ENCODE measurements at places on chromosomes 7 and 10.

DNA sequence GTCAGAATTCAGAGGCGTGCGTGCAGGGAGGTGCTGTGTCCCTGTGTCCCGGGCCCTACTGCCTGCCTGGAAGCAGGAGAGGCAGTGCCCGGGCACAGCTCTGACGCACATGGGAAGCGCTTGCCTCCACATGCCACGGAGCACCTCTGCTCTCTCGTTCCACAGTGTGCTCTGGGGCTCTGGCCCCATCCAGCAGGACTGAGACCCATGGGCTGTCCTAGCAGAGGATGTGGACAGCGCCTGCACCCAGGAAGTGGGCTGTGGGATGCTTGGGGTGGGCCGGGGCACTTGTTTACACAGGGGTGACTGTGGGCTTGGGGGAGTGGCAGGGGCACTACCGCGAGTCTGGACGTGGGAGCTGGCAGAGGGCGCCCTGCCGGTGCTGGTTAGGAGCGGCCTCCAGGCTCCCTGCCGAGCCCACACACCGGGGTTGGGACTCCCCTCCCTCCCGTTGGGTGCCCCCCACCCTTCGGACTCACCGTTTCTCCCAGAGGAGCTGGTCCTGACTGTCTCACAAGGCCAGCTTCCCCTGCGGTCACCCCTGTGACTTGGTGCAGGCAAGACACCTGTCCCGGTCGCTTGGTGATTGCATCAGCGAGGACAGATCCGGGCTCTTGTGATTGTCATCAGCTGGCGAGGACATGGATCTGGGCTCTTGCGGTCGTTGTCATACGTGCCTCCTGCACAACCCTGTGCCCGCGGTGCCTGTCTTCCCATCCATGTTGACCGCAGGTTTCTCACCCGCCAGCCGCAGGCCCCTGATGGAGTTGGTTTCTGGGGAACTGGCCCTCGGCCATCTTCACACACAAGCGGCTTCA lies 83.1 kb downstream of the NKX6-2 start:
- DNase-seq, result no peak

- DNase-seq, result no peak
Observed at GRCh38 chr10:92241501-92241900, 49.4 kb downstream of the CPEB3 start.

- no peak for DNase-seq
Observed at GRCh38 chr10:124755581-124755980, 11.4 kb upstream of the FAM53B start.

- no peak for DNase-seq
Observed at GRCh38 chr10:16227674-16228073, 209.1 kb upstream of the PTER start.

GRCh38 chr7:111873326-111873646 lies 311.0 kb upstream of the IMMP2L start:
- DNase-seq, result no peak

GRCh38 chr10:30455816-30456215 lies 21.8 kb downstream of the MAP3K8 start:
- DNase-seq, result no peak

DNA sequence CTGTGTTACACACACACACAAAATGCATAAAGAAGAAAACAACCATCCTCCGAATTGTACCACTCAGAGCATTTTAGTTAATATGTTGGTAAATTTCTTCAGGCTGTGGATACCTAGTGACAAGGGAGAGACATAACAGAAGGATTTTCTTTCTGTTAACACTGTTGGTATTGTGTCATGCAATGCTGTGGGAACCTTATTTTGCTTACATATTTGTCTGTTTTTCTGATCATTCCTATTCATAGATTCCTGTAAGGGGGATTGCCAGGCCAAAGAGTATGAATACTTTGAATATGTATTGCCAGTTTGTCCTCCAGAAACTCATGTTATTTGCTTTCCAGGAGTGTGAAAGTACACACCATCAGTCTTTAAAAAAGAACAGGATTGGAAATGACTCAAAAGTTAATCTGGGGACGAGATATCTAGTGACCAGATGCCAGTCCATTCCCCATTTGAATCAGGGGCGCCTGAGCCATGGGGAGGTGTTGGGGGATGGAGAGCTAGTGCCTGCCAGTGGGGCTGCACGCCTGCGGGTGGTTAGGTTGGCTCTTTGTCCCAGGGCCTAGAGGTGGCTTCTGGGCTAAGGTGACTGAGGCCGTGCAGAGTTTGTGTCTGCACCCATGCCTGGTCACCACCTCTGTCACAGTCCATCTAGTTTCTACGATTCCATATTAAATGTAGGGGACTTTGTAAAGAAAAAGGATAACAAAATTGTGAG lies 142.0 kb downstream of the PTPN20 start:
- no peak for DNase-seq

GRCh38 chr10:52633266-52633665 lies 139.3 kb downstream of the MBL2 start:
- no peak for DNase-seq

DNA sequence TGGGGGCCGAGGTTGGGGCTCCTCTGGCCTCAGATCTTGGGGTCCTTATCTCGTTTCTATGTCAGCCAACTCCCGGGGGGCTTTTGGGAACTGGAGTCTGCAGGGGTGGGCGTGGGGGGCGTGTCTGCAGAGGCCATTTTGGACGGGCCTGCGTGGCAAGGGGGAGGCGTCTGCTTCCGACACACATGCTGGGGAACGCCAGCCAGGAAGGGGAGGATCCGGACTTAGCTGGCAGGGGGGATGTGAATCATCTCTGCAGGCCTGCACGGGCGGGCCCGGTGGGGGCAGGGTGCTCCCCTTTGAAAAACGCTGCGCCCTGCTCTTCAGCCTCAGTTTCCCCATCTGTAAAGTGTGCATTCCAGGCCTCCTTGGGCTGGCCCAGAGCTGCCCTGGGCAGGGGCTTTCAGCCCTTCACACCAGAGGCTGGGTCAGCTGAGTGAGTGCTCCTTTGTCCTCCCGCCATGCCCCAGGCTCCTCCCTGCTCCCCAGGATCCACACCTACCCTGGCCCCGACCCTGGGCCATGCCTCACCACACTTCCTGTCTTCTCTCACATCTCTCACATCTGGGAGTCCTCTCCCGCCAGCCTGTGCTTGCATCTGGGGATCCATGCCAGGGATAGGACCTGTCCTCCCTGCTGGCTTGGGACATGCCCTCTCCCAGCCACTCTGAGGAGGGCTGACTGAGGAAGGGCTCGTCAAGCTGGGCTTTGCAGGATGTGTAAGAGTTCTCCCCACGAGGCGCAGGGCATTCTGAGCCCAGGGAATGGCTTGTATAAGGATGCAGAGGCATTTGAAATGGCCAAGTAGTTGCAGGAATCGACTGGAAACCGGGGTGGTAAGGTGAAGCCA lies 172.6 kb upstream of the TNRC18 start:
- peak; percentile 73 for DNase-seq

DNA sequence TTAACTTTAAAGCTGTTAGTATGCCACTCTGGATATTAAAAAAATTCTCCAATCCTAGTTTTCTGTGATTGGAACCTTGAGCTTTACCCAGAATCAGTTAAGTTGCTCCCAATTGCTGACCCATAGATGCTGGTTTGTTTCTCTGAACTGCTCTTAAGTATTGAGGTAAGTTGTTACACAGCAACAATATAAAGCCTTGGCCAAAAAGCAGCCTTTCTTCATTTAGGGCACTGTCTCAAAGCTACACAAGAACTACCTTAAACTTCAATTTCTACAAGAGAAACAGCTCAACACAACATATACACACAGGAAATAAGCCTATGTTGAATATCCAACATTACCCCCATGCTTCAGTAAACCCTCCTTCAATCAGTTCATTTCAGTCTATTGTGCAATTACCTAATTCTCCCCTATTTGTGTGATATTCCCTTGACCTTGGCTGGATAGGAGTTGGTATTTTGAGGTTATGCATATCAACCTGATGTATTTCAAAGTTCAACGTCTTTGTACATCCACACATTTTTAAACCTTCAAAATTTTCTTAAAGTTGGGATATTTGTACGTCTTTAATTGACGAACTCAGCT lies 11.5 kb downstream of the HNRNPA2B1 start:
- no peak for DNase-seq

GRCh38 chr10:110423650-110424049 lies 74.1 kb upstream of the DUSP5 start:
- DNase-seq, result no peak

DNA sequence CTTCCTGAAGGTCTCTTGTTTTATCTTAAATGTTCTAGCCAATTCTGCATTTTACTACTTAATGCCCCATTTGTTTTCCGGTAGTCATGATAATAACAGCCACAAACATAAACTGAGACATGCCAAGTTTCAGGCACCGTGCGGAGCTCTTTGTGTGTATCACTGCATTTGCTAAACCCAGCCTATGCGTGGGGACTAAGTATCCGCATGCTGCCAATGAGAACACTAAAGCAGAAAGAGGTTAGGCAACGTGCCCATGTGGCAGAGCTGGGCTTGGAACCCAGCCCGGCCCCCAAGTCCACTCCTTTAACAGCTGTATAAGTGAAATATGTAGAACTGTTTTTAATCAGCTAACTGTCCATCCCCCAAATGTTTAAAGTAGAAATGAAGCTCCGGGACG lies 54.1 kb downstream of the SLIT1 start:
- no peak for DNase-seq

GRCh38 chr7:105651798-105652197 lies 70.5 kb upstream of the EFCAB10 start:
- no peak for DNase-seq

DNA sequence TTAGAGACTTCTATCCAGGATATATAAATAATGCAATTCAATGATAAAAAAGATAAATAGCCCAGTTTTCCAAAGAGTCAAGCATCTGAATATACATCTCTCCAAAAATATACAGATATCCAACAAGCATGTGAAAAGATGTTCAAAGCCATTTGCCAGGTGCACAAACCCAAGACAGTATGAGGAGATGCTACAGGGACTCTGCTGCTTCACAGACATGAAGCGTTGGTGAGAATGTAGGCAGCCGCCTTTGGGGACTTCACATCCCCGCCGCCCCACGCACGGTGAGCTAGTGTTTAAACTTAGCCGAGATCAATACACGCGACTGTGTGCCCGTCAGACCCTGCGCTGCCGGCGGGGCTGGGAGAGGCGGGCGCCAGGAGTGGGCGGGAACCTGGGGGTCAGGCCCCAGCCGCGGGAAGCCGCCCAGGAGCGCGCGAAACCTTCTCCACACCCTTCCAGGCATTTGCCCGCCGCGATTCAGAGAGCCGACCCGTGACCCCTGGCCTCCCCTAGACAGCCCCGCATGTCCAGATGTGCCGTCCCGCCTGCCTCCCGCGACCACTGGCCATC lies 927 bp upstream of the ALOX5 start:
- DNase-seq, result peak; percentile 70

- DNase-seq, result no peak
Observed at GRCh38 chr10:117462816-117463544, 79.6 kb upstream of the EMX2 start.

- no peak for DNase-seq
Observed at GRCh38 chr10:117419921-117420320, 44.7 kb upstream of the PDZD8 start.

Data from ecto neural progenitor cell (in vitro differentiated cells).